ENCODE measurements at places on chromosomes 4 and X.

- DNase-seq = no peak
These were observed 78.5 kb downstream of the PRDM5 start for GRCh38 chr4:120843849-120844527.

DNA sequence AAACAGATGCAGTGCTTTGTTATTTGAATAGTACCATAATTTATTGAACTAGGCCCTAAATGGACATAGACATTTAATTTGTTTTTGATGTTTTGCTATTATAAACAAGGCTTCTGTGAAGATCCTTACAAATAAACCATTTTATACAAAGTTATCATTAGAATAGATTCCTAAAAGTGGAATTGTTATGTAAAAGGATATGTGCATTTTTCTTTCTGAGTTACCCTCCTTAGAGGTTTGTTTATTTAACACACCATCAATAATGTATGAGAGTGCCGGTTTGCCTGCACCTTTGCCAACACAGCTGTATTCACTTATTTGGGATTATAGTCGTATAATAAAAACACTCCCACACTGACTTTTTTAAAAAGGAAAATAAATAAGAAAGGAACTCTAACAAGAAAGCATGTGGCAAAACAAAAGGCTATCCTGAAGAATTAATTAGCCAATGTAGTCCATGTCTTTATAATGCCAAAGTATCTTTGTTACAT lies 84.8 kb downstream of the PAK3 start:
- no peak for DNase-seq

GRCh38 chr4:55032788-55033187 lies 92.6 kb downstream of the KDR start:
- no peak for DNase-seq

DNA sequence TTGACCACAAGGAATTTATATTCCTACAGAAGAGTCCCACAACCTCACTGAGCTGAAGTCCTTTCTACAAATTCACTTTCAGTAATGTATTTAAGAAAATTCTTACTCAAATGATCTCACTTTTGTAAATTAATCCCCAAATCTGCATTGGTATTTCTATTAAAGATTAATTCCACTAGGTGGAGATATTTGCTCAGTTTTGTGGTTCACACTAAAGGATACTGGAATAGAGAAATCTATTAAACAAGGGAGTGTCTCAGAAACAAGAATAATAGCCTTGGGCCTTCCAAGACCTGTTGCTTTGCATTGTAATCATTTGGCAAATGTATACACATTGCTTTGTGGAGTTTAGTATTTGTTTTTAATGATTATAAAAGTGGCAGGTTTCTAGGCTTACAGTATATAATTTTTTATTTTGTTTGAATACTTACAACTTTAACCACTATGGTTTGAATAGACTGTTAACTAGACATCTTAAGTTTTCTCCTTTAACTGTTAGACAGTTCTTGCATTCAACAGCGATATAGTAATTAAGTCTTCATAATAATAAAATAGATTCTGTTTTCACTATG lies 25.9 kb downstream of the CFAP299 start:
- DNase-seq = no peak

DNA sequence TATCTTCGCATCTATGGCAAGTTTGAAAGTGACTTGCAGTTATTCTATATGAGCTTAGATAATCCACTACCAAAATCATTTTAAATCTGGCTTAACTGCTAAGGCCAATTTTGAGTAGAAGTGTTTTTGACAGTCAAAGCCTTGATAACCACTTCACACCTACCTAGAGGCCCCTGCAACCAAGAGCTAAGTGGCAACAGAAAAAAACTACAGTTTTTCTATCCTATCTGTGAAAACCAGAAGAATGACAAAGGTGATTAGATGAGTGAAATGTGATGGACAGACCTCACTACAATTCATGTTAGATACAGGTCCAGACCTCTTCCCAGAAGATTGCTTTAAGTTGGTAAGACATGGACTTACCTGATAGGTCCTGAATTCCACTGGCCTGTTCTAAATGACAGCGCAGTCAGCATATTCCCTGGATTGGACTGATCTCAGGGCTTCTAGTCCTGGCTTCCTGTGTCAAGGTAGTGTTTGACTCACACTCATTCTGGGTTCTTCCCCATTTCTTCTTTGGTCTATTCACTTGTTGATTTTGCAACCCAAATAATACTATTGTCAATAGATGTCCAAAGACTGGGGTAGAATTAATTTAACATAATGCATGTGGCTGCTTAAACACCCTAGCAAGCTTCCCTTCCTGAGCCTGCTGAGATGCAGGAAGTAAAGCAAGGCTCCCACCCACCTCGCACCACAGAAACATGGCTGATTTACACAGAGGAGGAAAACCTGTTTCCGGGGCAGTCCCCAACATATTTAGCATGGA lies 65.1 kb downstream of the PPP3CA start:
- peak; percentile 16 for DNase-seq

GRCh38 chr4:89303814-89304388 lies 3.7 kb downstream of the GPRIN3 start:
- no peak for DNase-seq
